Effector memory CD4-positive, alpha-beta T cell (primary cell): ENCODE measurements at places on chromosomes 7 and 10.

DNA sequence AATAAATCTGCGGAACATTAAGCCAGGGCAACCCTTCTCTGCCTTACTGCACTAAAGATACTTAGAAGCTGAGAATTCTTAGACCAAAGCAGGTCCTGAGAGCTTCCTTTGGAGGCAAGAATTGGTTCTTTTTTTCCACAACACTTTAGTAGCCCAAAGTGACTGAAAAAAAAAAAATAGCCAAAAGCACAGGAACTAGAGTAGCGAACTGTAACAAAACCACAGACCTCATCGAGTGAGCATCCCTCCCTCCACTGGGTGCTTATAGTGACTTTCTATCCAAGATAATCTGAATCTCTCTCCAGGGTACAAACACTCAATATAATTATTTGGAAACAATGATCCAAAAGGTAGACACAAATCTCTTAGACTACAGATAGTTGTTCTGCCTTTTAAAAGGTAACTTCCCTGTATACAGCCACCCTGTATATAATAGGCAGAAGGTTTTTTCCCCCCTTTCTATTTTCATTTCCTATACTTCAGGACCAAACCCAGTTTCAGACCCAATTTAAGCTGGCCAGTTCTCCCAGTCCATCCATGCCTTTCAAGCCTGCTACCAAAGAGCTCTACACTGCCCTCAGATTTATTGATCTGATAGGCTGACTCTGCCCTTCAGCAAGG lies 31.6 kb upstream of the KCNIP2 start:
- no peak for DNase-seq

DNA sequence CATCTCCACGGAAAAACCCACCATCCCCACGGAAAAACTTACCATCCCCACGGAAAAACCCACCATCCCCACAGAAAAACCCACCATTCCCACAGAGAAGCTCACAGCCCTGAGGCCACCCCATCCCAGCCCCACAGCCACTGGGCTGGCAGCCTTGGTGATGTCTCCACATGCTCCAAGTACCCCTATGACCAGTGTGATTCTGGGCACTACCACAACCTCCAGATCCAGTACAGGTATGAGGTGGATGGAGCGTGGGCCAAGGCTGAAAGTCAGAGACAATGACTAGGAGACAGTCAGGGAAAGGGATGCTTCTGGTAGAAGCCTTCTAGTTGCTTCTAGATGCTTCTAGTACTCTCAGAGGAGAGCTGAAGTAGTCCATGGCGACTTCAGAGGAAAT lies 19.6 kb downstream of the ZAN start:
- no peak for DNase-seq

DNA sequence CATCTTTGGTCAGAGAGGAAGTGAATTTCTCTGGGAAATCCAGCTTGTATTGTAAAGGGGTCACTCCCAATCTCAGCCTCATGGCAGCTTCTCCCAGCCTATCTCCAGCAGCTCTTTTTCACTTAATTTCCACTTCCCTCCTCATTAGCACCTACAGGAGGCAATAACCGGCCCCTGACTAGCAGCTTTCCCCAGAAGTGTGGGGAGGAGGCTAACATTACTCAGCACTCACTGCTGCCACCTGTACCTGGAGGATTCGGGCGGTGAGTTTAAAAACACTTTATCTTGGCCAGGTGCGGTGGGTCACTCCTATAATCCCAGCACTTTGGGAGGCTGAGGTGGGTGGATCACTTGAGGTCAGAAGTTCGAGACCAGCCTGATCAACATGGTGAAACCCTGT lies 3.8 kb downstream of the NODAL start:
- DNase-seq: no peak

DNA sequence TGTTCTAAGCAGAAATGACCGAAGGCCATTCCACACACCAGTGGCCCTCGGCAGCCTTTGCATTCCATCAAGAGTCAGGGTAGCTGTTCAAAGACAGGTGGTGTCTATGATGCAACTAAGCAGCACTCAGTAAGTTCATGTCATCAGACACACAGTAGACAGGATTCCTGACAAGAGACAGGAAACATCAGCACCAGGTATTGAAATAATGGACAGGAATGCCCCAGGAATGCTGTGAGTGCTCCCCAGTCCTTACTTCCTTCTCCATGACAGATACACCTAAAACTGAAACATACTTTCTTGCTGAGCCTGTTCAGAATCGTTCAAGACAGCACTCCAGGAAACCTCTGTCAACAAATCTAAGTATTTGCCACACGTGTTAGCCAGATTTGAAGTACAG lies 204.4 kb downstream of the TPST1 start:
- DNase-seq: no peak

DNA sequence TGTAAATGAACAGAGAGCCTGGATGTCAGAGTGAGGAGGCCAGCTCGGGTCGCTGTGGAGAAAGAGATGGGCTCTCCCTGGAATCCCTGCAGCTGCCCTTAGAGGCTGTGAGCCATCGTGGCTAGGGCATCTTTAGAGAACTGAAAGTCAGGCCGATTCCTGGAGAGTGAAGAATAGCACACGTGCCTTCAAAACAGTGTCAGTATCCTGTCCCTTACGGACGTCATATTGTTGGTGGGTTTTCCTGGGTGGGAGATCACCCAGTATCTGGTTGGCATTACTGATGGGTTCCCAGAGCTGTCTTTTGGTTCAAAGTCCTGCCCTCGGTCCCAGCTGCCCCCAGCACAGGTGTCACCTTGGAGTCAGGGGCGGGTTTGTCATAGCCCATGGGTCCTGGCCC lies 25.3 kb downstream of the IKZF1 start:
- DNase-seq: no peak

DNA sequence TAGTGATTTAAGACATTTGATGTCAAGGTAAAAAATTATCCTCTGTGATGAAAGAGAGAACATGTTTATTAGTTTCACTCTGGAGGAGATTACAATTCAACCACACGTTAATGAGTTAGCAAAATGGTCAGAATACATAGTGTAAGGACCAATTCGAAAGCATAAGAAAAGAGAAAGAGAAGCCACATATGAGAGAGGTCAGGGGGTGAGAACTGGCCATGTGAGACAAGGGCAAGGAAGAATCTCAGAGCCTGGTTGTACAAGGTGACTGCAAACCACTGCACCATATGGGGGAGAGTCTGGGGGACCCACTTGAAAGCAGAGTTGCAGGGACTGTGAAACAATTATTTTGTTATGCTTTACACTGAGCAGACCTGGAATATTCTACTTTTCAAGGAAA lies 27.7 kb upstream of the BET1 start:
- DNase-seq: no peak

DNA sequence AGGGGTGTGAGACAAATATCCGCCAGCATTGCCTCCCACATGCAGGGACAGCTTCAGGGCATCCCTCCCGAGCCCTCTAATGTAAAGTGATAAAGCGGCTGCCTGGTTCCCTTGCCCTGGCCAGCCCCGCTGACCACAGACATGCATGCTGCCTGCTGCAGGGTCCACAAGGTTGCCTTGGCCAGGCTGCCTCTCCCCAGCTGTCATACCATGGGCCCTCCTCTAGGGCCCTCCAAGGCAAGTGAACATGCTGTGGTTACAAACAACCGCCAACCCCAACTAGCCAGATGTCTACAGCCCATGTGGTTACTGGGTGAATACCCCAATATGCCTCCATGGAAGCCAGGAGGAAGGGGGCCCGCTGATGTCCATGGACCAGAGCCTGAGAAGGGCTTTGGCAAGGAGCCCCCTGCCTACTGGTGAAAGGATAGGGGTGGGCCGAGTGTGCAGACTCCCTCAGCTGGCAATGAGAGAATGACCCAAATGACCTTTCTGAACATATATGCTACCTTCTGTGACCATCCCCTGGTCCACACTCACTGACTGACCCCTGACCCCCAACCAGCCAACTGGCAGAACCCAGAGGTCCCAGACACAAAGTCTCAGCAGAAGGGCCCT lies 37.4 kb downstream of the GRID1 start:
- DNase-seq: no peak

- DNase-seq: no peak
Measured at GRCh38 chr7:77425101-77426051, 9.2 kb upstream of the GSAP start.

GRCh38 chr7:145534301-145534700 lies 582.3 kb upstream of the CNTNAP2 start:
- no peak for DNase-seq

- no peak for DNase-seq
Measured at GRCh38 chr7:132750530-132751217, 174.4 kb upstream of the PLXNA4 start.

DNA sequence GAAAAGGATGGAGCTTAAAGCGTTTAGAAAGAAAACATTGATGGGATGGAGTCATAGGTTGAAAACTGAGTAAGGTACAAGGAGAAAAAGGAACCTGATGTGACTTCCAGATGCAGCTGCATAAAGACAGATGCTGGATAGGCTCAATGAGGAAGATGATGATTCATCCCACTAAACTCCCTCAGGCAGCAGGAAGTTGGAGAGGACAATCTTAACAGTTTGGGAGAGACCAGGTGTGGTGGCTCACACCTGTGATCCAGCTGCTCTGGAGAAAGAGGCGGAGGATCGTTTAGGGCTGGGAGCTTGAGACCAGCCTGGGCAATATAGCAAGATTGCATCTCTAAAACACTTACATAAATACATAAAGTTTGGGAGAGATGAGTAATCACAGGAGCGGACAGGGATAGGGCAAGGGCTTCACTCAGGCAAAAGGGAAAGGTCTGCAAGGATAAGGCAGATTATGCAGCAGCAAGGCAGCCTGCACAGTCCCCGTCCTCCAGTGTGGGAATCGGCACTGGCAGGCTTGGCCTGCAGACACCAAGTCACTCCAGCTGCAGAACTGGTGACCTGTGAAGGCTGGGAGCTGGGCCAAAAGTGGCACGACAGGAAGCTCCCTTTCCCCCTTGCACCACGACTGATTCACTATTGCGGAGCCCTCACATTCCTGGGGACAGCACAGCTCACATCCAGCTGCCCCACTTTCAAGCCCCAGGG lies 438.5 kb downstream of the GRID1 start:
- DNase-seq: no peak

- DNase-seq: no peak
Measured at GRCh38 chr10:59631237-59631636, 78.4 kb downstream of the SLC16A9 start.

- DNase-seq: no peak
Measured at GRCh38 chr10:61921143-61921542, 19.6 kb downstream of the ARID5B start.

DNA sequence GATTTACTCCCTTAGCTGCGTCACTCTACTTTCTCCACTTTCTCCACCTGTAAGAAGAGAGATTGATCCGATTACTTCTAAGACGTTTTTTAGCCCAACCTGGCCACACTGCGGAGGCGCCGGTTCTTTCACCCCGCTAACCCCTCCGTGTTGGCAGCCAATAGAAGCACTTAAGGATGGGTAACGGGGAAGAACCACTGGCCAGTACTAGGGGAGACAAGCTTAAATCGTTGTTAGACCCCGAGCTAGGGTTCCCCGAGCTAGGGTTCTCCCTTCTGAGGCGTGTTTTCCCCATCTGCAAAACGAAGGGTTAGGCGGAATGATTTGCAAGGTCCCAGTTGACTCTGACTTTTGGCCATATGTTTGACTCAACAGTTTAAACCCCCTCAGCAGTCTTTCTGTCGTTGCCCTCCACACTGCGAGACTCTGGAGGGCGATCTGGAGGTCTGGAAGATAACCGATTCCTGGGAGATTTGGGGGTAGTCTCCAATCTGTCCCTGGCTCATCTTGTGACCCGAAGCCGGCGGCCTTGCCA lies 644 bp downstream of the UMAD1 start:
- DNase-seq: no peak

DNA sequence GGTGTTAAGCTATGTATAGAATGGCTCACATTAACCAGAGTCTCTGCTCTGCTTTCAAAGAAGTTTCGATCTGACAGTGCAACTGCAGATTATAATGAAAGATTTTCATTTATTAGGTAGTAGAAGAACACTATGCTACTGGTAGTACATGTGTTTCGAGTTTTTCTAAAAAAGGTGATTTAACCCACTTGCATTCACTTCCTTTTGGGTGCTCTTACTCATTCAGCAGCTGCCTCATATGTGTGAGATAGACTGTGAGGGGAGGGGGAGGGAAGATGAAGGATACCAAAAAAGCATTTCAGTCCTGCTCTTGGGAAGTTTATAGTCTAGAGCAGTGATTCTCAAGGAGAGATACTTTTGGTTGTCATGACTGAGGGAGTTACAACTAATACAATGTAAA lies 20.4 kb downstream of the PLEKHA8 start:
- DNase-seq: no peak

GRCh38 chr7:45159296-45159695 lies 1.7 kb downstream of the RAMP3 start:
- no peak for DNase-seq

- no peak for DNase-seq
Measured at GRCh38 chr10:96613576-96613975, 26.8 kb upstream of the TM9SF3 start.

GRCh38 chr7:17934612-17935240 lies 5.6 kb downstream of the SNX13 start:
- no peak for DNase-seq

DNA sequence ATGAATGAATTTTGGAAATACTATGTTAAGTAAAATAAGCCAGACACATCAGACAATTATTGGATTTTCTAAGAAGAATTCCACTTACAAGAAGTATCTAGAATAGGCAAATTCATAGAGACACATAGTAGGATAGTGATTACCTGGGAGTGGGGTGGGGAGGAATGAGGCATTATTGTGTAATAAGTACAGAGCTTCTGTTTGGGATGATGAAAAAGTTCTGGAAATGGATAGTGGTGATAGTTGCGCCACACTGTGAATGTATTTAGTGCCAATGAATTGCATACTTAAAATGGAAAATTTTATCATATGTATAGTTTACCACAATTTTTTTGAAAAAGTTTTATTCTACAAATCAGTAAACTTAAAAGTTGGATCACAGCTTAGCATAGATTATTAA lies 297.2 kb upstream of the KAT6B start:
- no peak for DNase-seq

DNA sequence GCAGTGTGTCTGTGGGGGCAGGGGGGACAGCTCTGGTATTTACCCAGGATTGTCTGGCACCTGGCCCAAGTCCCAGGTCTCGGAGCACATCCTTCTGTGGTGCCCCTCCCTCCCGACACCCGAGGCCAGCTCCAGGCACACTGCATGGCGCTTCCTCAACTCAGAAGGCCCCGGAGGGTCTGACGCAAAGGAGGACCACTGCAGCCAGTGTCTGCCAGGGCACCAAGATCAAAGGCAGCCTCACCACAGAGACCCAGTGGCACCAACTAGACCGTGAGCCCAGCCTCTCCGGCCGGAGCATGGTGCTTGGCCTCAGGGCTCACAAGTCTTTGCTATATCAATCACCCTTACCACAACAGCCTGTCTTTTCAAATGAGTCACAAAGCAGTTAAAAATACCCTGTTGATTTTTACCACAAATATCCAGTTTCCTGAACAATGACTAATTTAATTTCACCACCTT lies 99.3 kb upstream of the DDC start:
- no peak for DNase-seq
